Tracheal epithelial cell (primary cell): ENCODE measurements at places on chromosomes 1 and 21. TPM values are rescaled to one million over a fixed set of nuclear protein-coding genes. Genes with fewer than 3 reads are reported as not detected.

The CLCA1 gene
- 0.21 TPM in 1 of 2 replicates, not detected in the other for total RNA-seq

The SLC44A3 gene
- 7.0 and 9.2 TPM in 2 replicates for total RNA-seq

The LDLRAD1 gene
- under 0.01 and 0.64 TPM in 2 replicates for total RNA-seq

The ZNF695 gene
- 2.2 TPM in 1 of 2 replicates, not detected in the other for total RNA-seq

The HSF2BP gene
- 5.1 and 16.6 TPM in 2 replicates for total RNA-seq

The CFHR3 gene
- total RNA-seq = not detected in 2 replicates

The SDF4 gene
- total RNA-seq = 73.1 and 76.6 TPM in 2 replicates

The NCAM2 gene
- under 0.01 and 1.5 TPM in 2 replicates for total RNA-seq

The RBM11 gene
- total RNA-seq = under 0.01 and 1.3 TPM in 2 replicates

The FCRL5 gene
- not detected in 2 replicates for total RNA-seq

The C8B gene
- total RNA-seq = not detected in 2 replicates

The STYXL2 gene
- under 0.01 TPM in 1 of 2 replicates, not detected in the other for total RNA-seq

The FCRL2 gene
- total RNA-seq = not detected in 2 replicates

The FCRL3 gene
- total RNA-seq = 0.21 TPM in 1 of 2 replicates, not detected in the other

The MYBPHL gene
- total RNA-seq = 0.24 TPM in 1 of 2 replicates, not detected in the other
